CD4-positive, alpha-beta T cell treated with Interleukin-21 for 1 hour (primary cell): ENCODE measurements at places on chromosomes 16 and 17.
A peak's percentile ranks its signal among the peaks of the same experiment; 100 is the strongest.

- no peak for DNase-seq
Observed at GRCh38 chr16:26772503-26772902, 294.2 kb upstream of the C16orf82 start.

DNA sequence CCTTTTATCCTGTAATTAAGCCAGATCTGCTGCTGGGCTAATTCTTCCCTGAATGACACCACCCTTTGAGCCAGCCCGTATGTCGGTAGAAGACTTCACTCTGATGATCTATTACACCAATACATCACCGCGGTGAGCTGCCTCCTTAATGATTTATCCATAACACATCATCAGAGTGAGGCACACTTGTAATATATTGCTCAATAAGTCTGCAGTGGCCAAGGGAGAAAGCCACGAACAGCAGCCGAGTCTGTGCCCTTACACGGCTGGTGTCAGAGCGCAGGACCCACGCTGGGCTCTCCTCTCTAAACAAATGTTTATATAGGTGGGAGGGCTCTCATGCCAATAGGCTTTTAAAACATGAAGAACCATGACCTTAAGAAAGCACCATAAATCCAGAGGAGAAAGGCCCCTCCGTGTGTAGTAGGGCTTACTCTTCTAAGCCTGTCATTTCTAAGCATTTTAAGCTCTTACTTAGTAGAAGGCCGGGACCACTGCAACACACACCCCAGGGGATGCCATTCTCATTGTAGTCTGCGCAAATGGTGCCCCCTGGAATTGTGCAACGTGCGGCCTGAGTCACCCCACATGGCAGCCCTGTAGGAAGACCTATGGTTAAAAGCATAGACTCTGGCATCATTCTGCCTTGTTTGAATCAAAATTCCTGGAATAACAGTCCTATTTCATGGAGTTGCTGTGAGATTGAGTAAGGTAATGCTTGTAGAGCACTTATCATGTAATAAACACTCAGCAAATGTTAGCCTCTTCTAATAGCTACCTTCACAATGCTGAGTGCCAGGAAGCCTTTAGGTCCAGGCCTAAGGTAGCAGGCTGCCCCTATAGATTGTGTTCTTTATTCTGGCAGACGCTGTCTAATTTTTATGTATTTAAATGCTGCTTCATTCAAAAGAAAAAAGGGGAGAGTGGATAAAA lies 26.1 kb downstream of the MRPS23 start:
- DNase-seq = no peak

GRCh38 chr16:85845266-85845665 lies 45.8 kb downstream of the COX4I1 start:
- no peak for DNase-seq

DNA sequence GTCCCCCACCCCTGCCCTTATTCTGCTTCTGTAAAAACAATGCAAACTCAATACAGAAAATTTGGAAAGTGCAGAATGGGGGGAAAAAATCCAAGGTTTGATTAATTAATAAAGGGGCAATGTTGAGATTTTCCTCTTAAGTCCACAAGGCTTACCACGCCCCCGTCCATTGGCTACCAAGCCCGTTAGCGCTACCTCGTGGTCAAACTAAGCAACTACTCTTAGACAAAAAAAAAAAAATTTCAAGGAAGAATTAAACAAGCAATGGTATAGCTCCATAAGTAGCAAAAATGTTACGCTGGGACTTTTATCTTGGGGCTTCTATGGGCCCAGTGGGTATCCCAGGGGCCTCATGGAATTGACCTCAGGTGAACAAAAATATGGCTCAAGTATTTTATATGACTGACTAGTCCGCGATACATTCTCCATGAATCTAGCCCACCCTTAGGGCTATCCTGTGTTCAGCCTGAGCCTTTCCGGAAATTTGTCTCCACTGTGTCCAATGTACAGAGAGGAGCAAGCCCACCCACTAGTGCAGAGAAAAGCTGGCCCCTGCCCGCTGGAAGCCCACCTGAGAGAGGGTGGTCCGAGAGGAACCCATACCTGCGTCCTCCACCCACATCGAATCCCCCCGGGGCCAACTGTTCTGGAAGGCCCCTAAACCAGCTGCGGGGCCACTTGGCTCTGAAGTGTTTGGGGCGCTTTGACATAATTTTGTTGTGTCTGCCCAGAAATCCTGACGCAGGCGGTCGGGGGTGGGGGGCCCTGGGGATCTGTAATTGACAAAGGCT lies 19.1 kb upstream of the TEX2 start:
- peak; percentile 61 for DNase-seq

- no peak for DNase-seq
Observed at GRCh38 chr17:266701-267667, 85.5 kb upstream of the DOC2B start.

DNA sequence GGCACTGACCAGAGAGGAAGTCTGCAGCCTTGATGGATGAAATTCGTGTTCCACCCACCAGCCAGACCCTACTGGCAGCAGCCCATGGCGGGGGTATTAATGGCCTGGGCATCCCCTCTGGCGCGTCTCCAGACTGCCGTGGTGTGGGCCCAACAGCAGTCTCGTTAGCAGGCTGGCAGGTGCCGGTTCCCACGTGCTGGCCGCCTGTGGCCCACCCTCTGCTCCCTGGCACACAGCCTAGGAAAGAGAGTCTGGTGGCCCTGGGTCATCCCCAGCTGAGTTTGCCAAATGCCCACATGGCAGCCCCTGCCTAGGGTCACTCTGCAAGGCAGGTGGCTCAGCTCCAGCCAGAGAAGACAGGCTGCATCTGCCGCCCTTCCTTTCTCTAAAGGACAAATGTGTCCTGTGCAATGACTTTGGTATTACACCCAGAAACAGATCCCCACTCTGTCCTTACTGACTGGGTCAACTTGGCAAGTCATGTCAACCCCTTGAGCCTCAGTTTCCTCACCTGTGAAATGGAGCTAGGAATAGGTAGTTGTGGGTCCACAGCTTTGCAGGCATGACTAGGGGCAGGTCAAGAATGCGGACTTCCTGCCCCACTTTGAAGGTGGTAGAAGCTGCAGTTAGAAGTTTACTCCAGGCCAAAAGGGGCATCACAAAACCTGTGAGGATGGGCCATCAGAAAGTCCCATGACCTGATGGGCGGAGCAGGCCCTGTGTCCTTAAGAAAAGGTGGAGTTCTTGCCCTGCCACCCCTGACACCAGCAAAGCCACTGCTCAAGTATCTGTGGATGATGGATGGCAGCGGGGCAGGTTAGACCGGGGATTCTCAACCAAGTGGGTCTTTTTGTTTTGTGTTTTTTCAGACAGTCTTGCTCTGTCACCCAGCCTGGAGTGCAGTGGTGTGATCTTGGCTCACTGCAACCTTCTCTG lies 76.6 kb downstream of the ABCC6 start:
- no peak for DNase-seq
